ENCODE measurements at places on chromosomes 6 and 20. TPM values are rescaled to one million over a fixed set of nuclear protein-coding genes. Genes with fewer than 3 reads are reported as not detected.

NKX2-2 gene
- total RNA-seq: not detected

RIMS4 gene
- total RNA-seq: not detected

SPATA2 gene
- 1.2 TPM for total RNA-seq

BPIFB1 gene
- total RNA-seq: not detected

IFT52 gene
- total RNA-seq: 36.5 TPM

GNAS-AS1 gene
- 0.87 TPM for total RNA-seq

CST5 gene
- not detected for total RNA-seq

DEFB124 gene
- not detected for total RNA-seq

POPDC3 gene
- 23.6 TPM for total RNA-seq

Data from uterine smooth muscle cell (primary cell).